MV-4-11 (cell line): ENCODE measurements at places on chromosomes 7 and 10.

- DNase-seq, result no peak
Measured at GRCh38 chr10:130064783-130065182, 45.8 kb downstream of the C10orf143 start.

DNA sequence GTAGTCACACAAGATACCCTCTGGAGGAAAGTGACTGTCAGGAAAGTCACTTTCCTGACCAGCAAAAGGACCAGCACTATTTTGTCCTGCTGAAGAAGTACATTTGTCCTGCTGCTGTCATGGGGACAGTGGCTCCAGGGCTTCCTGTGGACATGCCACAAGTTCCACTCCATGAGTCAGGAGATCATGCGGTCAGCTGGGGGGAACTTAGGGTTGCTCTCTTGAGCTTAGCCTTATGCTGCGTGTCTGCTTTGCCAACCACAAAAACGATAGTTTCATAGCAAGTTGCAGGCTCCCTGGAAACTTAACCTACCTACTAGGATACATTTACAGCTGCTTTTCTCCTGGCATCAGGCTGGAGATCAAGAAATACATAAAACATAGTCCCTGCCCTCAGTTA, 19.8 kb upstream of the ALOX5 start:
- peak; percentile 99 for DNase-seq

- no peak for DNase-seq
Measured at GRCh38 chr10:4736183-4736582, 89.8 kb upstream of the AKR1E2 start.

GRCh38 chr10:13971601-13972475, 358.9 kb downstream of the FRMD4A start:
- no peak for DNase-seq

DNA sequence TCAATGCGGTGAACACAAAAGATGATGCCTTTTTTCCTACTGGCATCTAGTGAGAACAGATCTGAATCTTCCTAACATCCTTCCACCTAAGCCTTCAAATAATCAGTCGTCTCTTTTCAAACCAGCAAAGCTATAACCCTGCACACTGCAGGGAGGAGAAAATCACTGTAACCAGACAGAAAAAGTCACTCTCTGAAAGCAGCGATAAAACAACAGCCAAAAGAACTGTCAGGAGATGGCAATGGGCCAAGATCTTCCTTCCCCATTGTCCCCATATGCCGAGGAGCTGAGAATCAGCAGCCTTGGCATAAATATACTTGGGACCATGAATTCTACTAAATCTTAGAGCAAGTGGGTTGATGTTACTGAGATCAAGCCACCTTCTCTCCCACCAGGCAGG, 13.1 kb downstream of the FZD9 start:
- DNase-seq, result no peak

- DNase-seq, result peak; percentile 8
Measured at GRCh38 chr7:30238721-30239441, 45.5 kb upstream of the ZNRF2 start.

- peak; percentile 54 for DNase-seq
Measured at GRCh38 chr7:129652914-129653313, 41.4 kb downstream of the NRF1 start.

DNA sequence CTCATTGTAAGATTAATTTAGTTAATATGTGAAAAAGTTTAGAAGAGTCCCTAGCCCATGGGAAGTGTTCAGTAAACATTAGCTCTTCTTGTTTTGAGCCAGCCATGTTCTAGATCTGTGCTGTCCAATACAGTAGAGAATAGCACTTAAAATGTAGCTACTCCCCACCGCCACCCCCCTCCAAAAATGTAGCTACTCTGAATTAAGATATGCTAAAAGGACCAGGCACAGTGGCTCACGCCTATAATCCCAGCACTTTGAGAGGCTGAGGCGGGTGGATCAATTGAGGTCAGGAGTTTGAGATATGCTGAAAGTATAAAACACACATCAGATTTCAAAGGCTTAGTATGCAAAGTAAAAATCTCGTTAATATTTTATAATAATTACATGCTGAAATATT, 47.3 kb upstream of the MXI1 start:
- no peak for DNase-seq

- no peak for DNase-seq
Measured at GRCh38 chr7:40288827-40289226, 154.0 kb downstream of the SUGCT start.

DNA sequence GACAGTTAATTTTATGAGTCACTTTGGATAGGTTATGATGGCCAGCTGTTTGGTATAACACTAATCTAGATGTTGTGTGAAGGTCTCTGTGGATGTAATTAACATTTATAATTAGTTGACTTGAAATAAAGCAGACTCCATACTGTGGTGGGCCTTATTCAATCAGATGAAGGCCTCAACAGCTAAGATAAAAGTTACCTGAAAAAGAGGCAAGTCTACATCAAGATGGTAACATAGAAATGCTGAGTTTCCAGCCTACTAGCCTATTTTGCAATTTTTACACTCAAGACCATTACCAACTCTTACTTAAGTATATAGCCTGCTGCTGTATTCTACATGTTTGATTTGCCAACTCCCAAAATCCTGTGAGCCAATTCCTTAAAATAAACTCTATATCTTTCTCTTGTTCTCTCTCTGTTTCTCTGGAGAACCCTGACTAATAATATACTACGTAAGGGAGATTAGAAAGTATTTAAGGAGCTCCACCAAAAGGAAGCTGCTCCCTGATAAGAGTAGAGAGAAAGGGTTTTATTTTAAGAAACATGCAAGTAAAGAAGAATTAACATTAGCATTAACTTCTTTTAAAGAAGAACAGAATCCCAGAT, 42.7 kb downstream of the ZNF438 start:
- no peak for DNase-seq

GRCh38 chr10:58856508-58857240, 319.8 kb upstream of the PHYHIPL start:
- no peak for DNase-seq

DNA sequence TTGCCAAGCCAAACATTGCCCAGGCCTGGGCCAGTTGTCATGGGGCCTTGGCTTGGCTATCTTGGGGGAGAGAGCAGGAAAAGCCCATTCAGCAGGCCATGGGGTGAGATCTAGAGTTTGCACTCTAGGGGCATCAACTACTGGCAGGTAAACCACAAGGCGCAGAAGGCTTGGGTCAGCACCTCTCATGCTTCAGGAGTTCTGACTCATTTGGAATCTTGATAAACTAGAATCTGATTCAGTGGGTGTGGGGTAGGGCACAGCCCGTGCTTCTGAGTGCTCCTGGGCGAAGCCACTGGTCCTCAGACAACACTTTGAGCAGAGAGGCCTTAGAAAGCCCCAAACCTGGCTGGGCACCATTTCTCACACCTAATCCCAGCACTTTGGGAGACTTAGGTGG, 81.1 kb downstream of the RGS10 start:
- no peak for DNase-seq

DNA sequence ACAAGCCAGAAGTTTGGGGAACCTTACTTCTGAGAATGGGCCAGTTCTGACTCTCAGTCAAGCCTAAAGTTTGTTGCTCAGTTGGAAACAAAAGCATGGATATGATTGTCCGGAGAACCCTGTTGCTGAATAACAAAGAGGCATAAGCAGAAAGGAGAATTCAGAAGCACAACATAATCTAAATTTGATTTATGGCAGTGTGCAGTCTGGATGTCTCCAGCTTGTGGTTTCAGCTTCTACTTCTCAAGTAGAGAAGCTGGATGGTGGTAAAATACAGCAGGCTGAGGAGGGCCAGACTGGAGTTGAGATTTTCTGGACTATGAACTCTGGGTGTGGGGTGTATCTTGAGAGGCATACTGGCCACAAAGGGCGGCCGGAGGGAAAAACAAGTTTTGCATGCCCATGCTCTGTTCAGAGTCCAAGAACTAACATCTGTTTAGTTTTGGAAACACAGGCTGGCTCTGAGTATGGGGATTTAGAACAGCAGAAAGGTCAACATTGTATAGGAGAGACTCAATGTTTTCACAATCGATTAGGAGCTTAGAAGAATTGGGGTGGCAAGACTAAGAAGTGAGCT, 592.9 kb downstream of the CNTNAP2 start:
- DNase-seq, result peak; percentile 27

DNA sequence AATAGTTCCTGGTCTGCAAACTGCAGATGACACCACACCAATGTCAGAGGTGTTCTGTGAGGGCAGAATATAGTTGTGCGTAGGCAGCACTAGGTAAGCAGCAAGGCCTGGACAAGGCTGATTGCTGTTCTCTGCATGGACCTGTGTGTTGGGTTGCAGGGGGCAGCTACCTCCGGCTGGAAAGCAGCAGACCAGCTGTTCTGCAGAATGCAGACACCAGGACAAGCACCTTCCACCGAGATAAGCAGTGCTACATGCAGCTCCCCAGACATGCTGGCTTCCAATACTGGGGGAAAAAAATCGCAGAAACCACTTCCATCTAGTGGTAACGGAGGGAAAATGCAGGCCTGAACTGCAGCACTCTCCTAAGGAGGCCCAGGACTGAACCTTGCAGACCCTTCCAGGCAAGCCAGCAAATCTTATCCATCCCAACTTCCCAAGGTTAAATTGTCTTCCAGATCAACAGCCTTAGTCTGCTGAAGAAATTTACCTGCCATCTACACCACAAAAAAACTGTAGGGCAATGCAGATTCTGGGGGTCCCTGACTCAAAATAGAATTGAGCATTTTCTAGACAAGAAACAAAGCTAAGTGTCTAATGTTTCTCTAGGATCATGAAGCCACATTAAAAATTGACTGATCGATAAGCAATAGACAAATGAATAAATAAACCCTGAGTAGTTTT, 50.5 kb upstream of the COBL start:
- no peak for DNase-seq

GRCh38 chr7:66867198-66867790, 53.7 kb upstream of the TMEM248 start:
- no peak for DNase-seq
